ENCODE measurements at places on chromosomes 11 and 22.

DNA sequence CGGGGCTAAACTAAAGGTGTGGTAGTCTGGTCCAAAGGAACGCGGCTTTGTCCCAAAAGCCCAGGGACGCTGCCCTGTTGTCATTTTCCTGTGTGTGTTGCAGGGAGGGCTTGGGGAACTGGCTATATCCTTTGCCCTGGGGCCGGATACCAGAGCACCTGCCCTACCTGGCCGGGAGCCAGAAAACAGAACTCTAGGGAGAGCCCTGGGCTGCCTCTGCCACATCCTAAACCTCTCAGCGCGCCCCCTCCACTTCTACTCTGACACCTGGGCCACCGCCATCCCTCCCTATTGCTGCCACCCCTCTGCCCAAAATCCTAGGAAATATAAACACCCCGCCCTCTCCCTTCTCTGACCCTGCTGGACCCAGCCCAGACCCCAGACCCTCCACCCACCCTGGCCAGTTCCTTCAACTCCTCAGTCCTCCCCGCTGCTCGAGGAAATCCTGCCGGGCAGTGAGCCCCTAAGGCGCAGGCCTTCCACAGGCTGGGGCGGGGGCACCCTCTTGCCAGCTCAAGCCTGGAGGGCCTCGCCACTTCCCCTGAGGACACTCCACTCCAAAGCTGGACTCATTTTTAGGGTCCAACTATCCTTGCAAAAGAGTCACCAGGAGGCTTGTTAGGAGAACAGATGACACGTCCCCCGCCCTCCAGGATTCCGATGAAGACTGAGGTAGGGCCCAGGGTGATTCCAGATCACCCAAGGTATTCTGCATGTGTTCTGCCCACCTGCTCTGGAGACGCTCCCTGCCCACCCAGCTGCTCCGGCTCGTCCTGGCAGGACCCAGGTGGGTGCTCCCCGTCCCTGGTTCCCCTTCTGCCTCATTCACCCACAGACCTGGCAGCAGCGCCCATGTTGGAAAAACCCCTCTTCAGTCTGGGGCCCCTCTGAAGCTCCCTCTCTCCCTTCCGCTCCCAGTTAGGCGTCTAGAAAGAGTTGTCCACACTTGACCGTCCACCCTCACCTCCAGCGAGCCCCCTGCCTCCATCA, 12.2 kb downstream of the KCTD17 start:
- no peak for DNase-seq

DNA sequence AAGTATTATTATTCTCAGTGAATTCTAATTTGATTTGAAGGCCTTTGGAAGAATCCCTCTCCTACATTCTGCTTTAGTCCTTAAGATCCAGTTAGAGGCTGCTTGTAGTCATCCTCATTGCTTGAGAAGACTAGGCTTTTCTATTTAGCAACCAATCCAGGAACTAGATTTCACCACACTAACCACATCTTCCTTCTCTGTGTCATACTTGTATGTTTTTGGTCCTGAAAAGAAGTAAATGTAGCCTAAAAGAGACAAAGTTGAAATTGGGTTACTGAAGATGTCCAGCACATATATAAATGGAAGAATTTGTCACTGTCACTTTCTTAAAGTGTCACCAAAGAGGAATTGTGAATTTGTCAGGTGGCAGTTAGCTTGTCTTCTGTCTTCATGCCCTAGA, 46.6 kb upstream of the MMP7 start:
- DNase-seq = no peak

GRCh38 chr22:24845041-24845898, 39.3 kb downstream of the SGSM1 start:
- no peak for DNase-seq

- DNase-seq = no peak
These were observed 13.8 kb upstream of the MB start for GRCh38 chr22:35630891-35631290.

GRCh38 chr11:33767624-33768023, 6.7 kb downstream of the FBXO3 start:
- no peak for DNase-seq

DNA sequence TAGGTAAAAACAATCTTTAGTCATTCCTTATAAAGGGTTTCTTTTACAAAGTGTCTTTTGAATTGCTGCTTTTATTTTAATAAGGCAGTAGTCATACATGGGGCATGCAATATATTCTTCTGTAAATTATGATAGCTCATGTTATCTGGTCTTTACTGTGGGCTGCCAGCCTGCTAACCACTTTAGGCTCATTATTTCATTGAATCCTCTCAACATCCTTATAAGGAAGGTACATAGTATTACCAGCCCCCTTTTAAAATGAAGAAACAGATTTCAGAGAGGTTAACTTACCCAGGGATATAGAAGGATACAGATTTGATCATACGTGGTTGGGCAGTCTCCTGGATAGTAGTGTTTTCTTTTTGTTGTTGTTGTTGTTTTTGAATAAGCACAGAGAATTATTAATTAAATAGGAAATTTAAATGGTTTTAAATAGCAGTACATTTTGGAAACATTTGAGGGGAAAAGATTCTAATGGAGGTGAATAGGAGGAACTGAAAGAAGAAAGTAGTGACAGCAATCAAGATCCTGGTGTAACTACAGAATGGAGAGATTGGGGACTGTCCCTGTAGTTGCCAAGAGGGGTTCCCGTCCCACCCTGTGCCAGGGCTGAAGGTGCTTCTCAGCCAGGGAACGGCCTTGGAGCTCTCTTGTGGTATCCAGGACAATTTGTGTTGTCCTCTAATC, 21.0 kb downstream of the SPECC1L start:
- DNase-seq = no peak

- DNase-seq = no peak
These were observed 35.3 kb upstream of the SEPTIN5 start for GRCh38 chr22:19678949-19679521.

GRCh38 chr11:73072935-73073481, 69.1 kb downstream of the FCHSD2 start:
- no peak for DNase-seq

- no peak for DNase-seq
These were observed 1.9 kb downstream of the SLC5A1 start for GRCh38 chr22:32044913-32045312.

DNA sequence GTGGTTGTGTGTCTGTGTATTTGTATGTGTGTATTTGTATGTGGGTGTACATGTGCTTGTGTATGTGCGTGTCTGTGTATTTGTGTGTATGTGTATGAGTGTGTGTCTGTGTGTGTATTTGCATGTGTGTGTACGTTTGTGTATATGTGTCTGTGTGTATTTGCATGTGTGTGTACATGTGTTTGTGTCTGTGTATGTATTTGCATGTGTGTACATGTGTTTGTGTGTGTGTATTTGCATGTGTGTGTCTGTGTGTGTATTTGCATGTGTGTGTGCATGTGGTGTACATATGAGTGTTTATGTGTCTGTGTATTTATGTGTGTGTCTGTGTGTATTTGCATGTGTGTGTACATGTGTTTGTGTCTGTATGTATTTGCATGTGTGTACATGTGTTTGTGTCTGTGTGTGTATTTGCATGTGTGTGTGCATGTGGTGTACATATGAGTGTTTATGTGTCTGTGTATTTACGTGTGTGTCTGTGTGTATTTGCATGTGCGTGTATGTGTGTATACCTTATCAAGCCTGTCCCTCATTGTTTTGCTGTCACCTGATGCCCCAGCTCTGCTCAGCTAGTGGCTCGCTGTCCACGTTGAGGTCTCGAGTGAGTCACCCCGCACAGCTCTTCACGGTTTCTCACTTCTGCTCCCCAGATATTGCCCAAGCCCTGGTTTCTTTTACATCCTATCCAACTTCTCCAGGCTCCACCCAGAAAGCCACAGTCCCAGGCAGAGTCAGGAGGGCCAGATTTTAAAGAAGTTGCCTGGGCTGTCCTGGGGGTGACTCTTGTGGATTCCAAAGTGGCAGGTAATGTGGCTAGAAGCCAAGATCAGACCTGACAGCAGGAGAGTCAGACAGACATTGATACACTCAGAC, 15.2 kb downstream of the MB start:
- no peak for DNase-seq

GRCh38 chr11:95228081-95228749, 2.8 kb downstream of the SESN3 start:
- no peak for DNase-seq

- DNase-seq = no peak
These were observed 42.2 kb downstream of the WNT7B start for GRCh38 chr22:45934659-45935341.
